ENCODE measurements at places on chromosomes 11 and 22.

GRCh38 chr11:28529540-28530410, 421.6 kb downstream of the METTL15 start:
- DNase-seq = no peak

GRCh38 chr11:83174008-83174407, 17.1 kb downstream of the PCF11 start:
- DNase-seq = no peak

- DNase-seq = no peak
Observed at GRCh38 chr11:69354545-69354897, 60.6 kb downstream of the MYEOV start.

- no peak for DNase-seq
Observed at GRCh38 chr11:8631395-8632118, 37.5 kb upstream of the STK33 start.

- no peak for DNase-seq
Observed at GRCh38 chr11:77377734-77378133, 76.2 kb upstream of the GDPD4 start.

GRCh38 chr22:42937164-42937843, 77.6 kb downstream of the PACSIN2 start:
- no peak for DNase-seq

- DNase-seq = no peak
Observed at GRCh38 chr11:1920128-1920908, 815 bp downstream of the TNNT3 start.

DNA sequence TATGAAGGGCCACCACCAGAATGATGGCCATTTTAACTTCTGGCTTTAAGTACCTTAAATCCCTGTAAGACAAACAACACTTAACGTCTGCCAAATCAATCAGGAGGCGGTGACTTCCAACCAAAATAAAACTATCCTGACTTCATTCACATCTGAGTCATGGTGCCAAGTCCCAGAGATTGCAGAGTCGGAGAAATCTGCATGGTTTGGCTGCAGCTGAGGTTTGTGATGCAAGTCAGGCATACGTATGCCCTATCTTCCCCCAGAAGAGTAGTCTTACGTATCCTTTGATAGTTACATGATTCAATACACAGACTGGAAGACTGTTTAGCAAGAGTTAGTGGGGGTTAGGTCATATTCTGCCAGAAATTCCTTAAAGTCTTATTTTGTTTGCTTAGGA, 1.7 kb upstream of the GAB2 start:
- no peak for DNase-seq

GRCh38 chr11:44188643-44189042, 93.2 kb downstream of the EXT2 start:
- DNase-seq = no peak

DNA sequence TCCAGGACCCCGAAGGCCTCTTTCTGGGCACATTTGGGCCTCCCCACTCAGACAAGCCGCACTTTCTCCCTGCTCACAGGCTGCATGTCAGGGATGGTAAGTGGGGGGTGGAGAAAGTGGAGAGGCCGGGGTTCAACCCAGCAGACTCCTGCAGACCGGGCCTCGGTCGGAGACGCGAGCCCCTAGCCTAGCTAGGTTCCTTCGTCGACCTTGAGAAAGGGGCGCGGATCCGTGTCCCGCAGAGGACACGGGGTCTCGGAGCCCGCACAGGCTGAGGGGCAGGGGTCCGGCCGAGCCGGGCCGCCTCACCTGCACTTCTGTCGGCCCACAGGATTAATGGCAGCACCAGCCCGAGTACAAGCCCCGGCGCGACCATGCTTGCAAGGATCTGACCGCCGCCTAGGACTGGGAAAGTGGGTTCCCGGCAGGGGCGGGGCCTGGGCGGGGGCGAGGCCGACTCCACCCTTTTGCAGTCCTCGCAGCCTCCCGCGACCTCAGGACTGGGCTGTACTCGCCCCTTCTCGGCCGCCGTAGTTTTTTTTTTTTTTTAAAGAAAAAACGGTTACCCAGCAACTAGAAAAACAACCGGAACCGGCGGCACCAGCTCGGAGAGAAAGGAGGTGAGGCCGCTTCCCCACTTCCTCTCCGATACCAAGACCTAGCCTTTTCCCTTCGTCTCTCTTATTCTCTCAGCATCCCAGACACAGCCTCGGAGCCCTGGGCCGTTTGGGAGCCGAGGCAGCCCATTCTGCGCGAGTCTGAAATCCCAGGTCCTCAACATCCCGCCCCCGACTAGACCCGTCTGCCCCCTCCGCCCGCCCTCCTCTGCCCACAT, at the start of the genes SIAE and SPA17:
Gene SIAE (minus strand): TSS at position 407 of the 835 bp plus-strand sequence. CDS start 31 bp downstream, at position 376.
Gene SPA17 (plus strand): TSS at position 572 of the 835 bp plus-strand sequence. CDS start 1,361 bp downstream, outside the sequence.
- peak; percentile 90 for DNase-seq

- DNase-seq = no peak
Observed at GRCh38 chr11:19972091-19972490, 188.2 kb downstream of the DBX1 start.

DNA sequence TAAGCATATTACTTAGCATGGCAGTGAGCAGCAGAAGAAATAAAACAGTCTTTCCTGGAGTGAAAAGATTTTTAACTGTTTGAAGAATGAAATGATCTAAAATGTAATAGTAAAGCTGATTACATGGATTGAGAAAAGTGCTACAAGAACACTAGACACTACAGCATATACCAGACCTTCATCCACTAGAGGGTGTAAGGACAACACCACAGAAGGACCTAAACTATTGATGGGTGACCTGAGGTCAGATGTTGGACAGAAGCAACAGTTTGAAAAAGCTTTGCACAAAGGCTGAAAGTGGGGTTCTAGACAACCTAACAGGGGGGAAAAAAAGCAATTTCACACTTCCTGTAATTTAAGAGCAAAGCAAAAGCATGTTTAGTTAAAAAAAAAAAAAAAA, 97.7 kb downstream of the RBFOX2 start:
- no peak for DNase-seq

- peak; percentile 54 for DNase-seq
Observed at GRCh38 chr11:119363851-119364590, 17.5 kb downstream of the USP2 start.

DNA sequence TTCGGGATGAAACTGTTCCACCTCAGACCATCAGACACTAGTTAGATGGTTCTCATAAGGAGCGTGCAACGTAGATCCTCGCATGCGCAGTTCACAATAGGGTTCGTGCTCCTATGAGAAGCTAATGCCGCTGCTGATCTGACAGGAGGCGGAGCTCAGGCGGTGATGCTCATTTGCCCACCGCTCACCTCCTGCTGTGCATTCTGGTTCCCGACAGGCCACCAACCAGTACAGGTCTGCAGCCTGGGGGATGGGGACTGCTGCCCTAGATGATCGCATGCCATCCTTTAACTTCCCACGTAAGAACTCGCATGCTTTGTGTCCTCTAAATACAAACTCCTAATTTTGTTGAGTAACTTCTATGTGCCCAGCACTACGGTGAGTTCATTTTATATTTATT, 62.6 kb downstream of the EFCAB6 start:
- no peak for DNase-seq

DNA sequence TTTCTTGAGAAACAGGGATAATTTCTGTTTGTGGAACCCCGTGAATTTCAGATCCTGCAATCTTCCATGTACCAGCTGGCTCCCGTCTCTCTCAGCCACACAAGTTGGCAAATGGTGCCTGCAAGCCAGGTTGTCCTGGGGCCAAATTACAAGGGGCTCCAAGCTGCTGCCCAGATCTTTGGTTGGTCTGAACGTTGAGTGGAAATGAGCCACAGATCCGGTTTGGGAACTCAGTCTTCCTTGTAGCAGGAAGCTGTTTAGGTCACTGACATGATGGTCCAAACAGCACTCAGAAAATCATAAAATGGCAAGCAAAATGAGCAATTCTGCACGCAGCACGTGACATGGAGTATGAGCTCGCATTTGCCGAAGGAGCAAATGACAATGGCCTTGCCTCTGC, 1496.4 kb downstream of the TBC1D22A start:
- no peak for DNase-seq

- DNase-seq = no peak
Observed at GRCh38 chr11:44758983-44759382, 32.2 kb downstream of the TSPAN18 start.

DNA sequence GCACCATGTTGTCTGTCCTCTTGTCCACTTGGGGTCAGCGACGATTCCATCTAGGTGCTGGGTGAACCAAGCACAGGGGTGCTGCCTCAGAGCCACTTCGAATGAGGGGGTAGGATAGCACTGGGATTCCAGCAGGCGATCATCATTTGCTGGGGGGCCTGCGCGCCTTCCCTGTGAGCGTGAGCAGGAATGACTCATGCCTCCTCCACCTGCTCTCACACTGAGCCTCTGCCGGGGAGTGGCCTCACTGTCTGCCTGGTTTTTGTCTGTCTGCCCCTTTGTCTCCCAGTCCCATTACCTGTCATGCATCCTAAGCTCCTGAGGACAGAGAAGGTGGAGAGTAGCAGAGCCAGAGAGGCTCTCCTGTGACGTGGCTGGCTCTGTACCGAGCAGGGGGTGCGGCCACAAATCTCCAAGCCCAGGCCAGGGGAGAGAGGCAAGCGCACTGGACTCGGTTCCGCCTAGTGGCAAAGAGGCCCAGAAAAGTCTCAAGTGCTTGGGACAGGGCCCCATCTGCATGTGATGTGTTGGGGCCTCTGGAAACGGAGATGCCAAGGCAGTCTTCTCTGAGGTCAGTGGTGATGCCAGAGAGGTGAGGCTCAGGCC, 30.8 kb downstream of the RSPH14 start:
- no peak for DNase-seq

GRCh38 chr11:10674440-10674855, 19.1 kb downstream of the IRAG1 start:
- no peak for DNase-seq

DNA sequence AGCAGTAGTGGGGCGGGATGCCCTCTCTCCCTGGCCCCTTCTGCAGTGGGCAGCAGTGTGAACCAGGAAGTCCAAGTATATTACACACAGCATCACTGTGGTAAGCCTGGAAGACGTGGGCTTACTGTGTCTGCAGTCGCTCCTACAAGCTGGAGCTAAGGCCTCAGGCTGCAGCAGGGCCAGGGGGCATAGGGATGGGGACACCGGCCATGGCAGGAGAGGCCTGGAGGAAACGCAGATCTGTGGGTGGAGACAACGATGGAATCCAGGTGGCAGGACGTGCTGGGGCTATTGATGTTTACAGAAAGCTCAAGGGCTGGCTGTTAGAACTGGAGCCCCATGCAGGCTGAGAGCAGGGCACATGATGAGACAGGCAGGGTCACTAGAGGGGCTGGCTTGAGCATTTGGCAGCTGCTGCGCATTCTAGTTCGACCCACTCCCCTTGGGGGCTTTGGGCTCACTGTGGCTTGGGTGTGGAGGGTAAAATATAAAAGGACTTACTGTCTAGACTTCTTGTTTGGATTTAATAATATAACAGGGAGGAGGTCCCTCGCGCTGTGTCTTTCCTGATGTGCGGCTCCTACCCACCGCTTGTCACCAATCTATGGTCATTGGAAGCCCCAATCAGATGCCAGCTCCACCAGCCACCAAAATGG, 539.5 kb downstream of the TBC1D22A start:
- no peak for DNase-seq

- DNase-seq = no peak
Observed at GRCh38 chr11:109249597-109249996, 172.4 kb upstream of the C11orf87 start.

DNA sequence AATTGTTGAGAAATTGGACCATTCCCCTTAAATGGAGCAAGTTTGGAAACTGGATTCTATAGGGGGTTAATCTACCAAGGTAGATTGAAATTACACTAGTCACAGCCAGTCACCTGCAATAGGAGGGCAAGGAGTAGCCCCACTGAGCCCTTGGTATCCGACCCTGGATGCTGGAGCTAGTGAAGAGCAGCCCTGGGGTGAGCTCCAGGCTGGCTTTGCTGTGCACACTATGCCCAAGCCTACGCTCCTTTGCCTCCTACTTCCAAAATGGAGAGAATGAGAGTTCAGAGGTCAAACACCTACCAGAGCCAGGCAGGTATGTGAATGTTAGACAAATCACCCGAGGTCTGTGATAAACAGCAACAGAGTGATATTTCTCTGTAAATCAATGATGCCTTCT, 23.7 kb downstream of the SNU13 start:
- no peak for DNase-seq

GRCh38 chr11:20530942-20531703, 68.3 kb upstream of the SLC6A5 start:
- no peak for DNase-seq

GRCh38 chr22:23722724-23723123, 28.2 kb downstream of the ZNF70 start:
- DNase-seq = no peak

GRCh38 chr11:8034106-8034585, 46.9 kb upstream of the TUB start:
- no peak for DNase-seq

GRCh38 chr11:67410984-67411784, 4.3 kb upstream of the CARNS1 start:
- no peak for DNase-seq

DNA sequence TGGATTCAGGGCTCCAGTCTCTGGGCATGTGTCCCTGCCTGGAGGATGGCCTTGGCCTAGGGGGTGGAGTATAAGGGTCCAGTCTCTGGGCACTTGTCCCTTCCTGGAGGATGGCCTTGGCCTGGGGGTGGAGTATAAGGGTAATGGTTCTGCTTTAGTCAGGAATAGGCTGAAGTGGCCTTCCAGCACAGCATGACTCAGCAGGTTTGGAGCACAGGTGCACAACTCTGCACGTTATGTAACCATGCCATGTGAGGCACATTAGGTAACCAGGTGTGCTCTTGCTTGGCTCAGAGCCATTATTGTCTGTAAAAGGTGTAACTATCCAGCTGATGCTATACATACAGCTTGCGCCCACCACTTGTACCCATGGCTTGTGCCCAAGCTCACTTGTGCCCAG, 48.4 kb upstream of the POLD3 start:
- DNase-seq = no peak

DNA sequence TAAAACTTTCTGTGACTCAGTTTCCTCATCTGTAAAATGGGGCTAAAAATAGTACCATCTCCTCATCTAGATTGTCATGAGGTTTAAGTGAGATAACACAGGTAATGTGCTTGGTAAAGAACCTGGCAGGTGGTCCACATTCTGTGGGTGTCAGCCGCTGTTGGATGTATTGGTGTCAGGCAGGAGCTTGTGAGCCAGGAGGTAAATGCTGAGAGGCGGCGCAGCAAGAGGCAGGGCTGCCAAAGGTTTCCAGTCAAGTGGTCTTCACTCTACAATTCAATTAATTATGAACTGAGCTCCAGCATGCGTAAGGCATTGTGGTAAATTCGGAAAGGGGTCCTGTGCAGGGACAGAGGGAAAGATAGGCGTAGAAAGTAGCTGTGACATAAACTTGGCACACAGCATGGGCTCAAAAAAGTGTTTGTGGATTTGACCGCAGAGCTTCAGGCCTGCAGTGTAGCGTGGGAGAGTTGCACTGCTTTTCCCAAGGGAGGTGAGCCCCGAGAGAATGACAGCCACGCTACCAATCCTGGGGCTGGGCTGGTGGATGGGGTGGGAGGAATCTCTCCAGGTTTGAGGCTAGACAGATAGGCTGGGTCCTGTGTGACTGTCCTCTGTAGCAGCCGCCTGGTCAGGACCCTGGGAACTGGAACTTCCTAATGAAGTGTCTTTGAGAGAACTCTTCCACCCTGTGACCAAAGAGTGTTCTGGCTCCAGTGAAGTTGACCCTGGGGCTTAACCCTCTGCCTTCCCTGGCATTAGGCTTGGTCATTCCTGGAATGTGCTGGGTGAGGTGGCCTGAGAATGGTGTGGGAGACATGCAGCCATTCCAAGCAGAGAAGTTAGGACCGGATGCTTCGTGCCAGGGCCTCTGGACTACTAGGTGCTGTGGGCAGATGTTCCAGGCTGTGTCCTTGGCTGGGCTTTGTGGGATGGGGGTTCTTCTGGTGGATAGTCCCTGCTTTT, 122.4 kb downstream of the FEZ1 start:
- DNase-seq = no peak

All from CD8-positive, alpha-beta memory T cell (primary cell).